ENCODE measurements at places on chromosomes 5 and 9.

DNA sequence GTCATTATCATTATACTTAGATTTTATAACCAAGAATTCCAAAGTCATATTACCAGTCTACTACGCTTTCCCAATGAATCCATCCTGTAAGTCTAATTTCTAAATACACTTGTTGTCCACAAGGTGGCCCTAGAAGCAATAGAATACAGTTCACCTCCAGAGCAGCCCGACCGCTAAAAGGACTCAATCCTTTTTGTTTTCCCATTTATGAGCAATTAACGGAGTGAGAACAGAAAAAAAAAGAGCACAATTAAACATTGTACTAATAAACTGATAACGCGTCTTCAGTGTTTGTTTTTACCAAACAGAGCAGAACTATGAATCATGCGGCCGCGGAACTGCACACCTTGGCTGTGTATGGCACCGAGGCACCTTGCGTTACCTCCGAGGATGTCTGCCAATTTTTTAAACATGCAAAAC, 160.7 kb upstream of the DAPK1 start:
- DNase-seq, result peak; percentile 90

- DNase-seq, result no peak
Measured at GRCh38 chr5:93273176-93273575, 307.8 kb downstream of the NR2F1-AS1 start.

- DNase-seq, result no peak
Measured at GRCh38 chr9:75529463-75529862, 361.0 kb upstream of the PCSK5 start.

GRCh38 chr9:14782286-14783051, 59.9 kb upstream of the CER1 start:
- DNase-seq, result no peak

DNA sequence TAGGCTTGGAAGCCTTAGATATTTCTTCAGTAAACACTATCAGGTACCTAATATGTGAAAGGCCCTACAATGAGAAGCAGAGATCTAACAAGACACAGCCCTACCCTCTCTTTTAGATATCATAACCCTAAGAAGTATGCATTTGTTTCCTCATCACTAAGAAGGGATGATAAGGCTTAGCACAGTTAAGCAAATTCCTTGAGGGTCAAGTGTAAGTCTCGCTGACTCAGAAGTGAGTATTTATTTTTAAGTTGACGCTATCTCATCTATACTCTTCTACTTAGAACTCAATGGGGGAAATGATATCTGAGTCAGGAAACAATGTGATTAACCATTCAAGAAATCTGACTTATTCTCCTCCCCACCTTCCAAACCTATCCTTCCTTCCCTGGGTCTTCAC, 149.7 kb downstream of the ESM1 start:
- no peak for DNase-seq

GRCh38 chr9:18544456-18544855, 70.5 kb downstream of the ADAMTSL1 start:
- no peak for DNase-seq

GRCh38 chr5:144131261-144131660, 39.2 kb downstream of the YIPF5 start:
- DNase-seq, result no peak

Data from Ammon's horn (tissue), 1 donor.